ENCODE measurements at places on chromosomes 3 and 15.

GRCh38 chr15:83248151-83249029, 36.1 kb downstream of the BNC1 start:
- peak; percentile 66 for DNase-seq

- no peak for DNase-seq
These were observed 3.8 kb downstream of the NCEH1 start for GRCh38 chr3:172707030-172707429.

GRCh38 chr3:157631478-157631877, 128.3 kb upstream of the VEPH1 start:
- peak; percentile 10 for DNase-seq

GRCh38 chr3:120013481-120013880, 80.8 kb downstream of the GSK3B start:
- DNase-seq = no peak

DNA sequence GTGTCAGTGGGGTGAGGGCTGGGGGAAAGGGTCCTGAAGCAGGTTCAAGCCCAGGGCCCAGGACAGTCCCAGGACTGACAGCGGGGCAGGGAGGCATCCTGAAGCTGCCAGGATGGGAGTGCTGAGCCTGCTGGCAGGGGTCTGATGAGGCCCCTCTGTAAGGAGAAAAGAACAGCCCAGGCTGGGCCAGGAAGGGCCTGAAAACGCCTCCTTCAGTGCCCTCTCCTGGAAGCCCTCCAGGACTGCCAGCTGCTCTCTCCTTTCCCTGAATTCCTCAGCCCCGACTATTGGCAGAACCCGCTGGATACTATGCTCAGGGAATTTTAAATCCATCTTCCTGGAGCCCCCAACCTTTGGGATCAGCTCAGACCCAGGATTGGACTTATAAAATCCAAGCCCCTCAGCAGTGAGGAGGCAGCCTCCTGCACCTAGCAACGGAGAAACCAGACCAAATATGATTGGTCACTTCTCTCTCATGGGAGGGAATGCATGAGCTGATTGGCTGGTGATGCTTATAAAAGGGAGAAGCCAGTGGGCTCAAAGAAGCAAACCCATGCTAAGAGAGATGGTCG, 203.5 kb upstream of the LINGO1 start:
- DNase-seq = no peak

GRCh38 chr3:96705895-96706294, 108.5 kb upstream of the EPHA6 start:
- DNase-seq = no peak

- DNase-seq = peak; percentile 17
These were observed 142.4 kb downstream of the FAM43A start for GRCh38 chr3:194828116-194828515.

DNA sequence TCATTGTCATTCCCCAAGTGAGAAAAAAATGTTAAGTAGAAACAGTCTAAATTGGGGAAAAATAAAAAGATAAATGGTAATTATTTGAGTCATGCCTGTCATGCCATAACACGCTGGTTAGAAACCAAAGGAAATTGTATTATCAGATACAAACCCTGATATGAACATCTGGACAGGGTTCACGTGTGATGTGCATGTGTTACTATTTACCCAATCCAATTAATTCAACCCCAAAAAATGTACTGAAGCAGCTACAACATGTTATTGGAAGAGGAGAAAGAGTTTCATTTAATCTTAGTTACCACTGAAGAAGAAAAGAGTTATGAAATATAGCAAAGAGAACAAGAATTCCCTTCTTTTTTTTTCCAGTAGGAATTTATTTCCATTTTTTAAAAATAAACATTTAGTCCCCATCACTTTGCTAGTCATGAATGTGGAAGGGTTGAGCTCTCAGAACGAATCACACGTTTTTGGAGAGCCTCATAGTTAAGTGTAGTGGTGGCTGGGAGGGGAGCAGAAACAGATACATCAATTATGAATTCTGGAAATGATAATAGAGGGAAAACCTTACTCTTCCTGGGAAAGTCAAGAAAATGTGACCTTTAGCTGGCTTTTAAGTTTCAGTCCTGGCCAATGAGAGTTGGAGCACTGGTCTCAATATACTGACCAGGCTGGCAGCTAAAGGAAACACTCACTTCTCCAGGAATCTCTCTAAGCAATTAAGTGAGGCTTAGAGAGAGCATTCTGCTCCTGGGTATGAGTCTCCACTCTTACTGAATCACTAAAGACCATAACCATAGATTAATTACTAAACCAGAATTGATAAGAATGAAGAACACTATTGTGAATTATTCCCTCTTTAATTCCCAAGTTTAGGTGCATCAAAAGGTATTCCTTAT, 796.5 kb downstream of the GRM7 start:
- DNase-seq = no peak

- no peak for DNase-seq
These were observed 238.0 kb downstream of the CACNA2D3 start for GRCh38 chr3:54360320-54360719.

DNA sequence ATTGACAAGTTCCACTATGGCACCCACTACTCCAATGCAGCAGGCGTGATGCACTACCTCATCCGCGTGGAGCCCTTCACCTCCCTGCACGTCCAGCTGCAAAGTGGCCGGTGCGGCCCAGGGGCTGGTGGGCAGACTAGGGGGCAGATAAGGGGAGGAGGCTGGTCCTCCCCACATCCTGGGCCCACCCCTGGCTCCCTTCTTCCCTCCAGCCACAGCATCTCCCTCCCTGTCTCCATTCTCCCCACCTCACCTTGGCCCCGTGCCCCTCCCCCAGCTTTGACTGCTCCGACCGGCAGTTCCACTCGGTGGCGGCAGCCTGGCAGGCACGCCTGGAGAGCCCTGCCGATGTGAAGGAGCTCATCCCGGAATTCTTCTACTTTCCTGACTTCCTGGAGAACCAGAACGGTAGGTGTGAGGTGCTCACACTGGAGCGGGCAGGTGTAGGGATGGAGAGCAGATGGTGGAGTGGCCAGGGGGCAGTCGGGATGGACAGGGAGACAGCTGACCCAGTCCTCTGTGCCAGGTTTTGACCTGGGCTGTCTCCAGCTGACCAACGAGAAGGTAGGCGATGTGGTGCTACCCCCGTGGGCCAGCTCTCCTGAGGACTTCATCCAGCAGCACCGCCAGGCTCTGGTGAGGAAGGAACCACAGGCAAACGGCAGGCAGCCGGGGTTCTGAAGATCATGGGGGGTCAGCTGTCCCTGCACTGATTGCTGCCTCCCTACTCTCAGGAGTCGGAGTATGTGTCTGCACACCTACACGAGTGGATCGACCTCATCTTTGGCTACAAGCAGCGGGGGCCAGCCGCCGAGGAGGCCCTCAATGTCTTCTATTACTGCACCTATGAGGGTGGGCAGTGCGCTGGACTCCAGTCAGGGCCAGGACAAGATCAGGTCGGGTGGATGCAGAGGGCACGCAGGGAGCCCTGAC, 26.0 kb downstream of the NBEAL2 start:
- DNase-seq = no peak

- no peak for DNase-seq
These were observed 44.2 kb upstream of the IGDCC4 start for GRCh38 chr15:65466901-65467300.

DNA sequence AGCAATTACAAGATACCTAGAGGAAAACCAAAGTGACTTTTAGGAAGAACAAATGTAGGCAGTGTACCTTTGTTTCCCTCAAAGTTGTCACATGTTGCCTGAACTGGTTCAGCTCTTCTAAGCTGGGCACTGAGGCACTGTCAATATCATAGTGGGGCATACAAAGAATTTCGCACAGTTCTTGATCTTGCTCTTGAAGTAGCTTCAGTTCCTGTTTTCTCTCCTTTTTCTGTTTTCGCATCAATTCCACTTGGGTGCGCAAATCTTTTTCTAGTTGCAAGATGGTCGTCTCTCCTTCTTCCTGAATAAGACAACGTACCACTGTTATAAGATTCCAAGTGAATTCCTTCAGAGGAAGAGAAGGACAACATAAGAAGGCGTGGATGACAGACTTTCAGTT, 12.7 kb downstream of the PRC1 start:
- DNase-seq = no peak

GRCh38 chr3:197006446-197006845, 23.2 kb downstream of the MELTF start:
- DNase-seq = no peak

DNA sequence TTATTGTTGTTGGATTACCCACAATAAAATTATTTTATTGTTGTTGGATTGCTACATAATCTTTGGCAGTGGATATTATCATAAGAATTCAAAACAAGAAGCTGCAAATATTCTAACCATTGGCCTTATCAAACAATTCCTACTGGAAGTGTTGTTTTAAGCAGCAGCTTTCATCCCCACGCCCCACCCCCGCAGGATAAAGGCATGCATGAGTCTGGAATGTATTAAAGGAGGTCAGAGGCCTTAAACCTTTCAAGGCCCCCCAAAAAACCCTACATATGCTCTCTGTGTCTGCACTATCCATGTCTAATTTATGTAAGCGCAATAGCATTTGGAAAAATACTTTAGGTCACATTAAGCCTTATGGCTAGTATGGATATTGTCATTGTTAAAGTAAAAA, 23.1 kb downstream of the P3H2 start:
- DNase-seq = no peak

DNA sequence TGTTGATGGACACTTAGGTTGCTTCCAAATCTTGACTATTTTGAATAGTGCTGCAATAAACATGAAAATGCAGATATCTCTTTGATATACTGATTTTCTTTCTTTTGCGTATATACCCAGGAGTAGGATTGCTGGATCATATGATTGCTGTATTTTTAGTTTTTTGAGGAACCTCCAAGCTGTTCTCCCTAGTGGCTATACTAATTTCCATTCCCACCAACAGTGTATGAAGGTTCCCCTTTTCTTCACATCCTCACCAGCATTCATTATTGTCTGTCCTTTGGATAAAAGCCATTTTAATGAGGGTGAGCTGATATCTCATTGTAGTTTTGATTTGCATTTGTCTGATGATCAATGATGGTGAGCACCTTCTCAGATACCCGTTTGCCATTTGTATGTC, 12.5 kb downstream of the PATL2 start:
- DNase-seq = no peak

GRCh38 chr3:56484122-56484521, 15.9 kb upstream of the ERC2 start:
- DNase-seq = no peak

Data from AG10803 (cell line).